Endothelial cell of umbilical vein (primary cell): ENCODE measurements at places on chromosomes 6 and 20. TPM values are rescaled to one million over a fixed set of nuclear protein-coding genes. Genes with fewer than 3 reads are reported as not detected.

GRCh38 chr20:48193627-48194425 lies 408.5 kb upstream of the SULF2 start:
- DNase-seq: no peak

DNA sequence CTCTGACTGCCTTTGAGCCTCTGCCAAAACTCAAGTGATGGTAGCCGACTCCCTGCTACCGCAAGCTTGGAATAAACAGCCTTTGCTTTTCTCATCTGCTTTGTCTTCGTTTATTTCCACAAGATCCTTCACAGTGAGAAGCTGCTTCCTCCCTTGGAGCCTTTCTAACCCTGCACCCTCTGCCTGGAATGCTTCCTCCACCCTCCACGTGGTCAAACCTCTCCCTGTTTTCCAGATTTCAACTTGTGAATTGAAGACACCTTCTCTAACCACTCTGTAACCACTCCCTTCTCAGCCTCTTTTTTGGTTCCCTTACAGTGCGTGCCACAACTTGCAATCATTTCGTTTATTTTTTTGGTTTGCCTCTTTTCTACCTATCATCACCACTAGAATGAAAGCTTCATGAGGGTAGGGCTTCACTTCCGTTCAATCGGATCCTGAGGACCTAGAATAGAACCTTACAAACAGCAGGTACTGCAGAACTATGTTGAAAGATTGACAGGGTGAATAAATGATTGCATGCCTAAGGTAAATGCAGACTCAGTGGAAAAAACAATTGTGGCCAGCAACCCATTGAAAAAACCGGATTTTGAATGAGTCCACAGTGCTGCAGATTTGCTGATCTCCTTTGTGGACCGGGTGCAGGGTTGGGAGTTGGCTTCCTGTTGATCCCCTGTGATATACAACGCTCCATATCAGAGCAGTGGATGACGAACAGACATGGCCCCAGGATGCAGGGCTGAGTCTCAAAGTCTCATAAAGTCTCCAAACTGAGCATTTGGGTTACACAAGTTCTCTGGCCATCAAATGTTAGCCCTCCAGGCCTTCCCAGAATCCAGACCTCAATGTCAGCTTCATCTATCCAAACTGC lies 51.0 kb upstream of the HIVEP1 start:
- no peak for DNase-seq

Gene LYRM2
- total RNA-seq: 37.7 and 41.9 TPM in 2 replicates

- no peak for DNase-seq
Observed at GRCh38 chr6:108715832-108716231, 132.4 kb upstream of the ARMC2 start.

Gene GLP1R
- not detected in 2 replicates for total RNA-seq

- no peak for DNase-seq
Observed at GRCh38 chr6:133241086-133241900, at the start of gene EYA4. Gene EYA4, plus strand, starts transcription at chr6:133241357. Its CDS starts 33,424 bp downstream, at chr6:133274781.

Gene SLC22A2
- total RNA-seq: not detected in 2 replicates
